Stimulated activated CD4-positive, alpha-beta T cell treated with anti-CD3 and anti-CD28 coated beads, Interleukin-1b, Interleukin-23, amount 100 ng/mL, for 1 hour (primary cell): ENCODE measurements at places on chromosomes 3 and 15.

GRCh38 chr3:146322216-146322817 lies 71.4 kb upstream of the PLSCR4 start:
- DNase-seq: no peak

GRCh38 chr15:73869216-73869995 lies 4.0 kb upstream of the TBC1D21 start:
- DNase-seq: no peak

DNA sequence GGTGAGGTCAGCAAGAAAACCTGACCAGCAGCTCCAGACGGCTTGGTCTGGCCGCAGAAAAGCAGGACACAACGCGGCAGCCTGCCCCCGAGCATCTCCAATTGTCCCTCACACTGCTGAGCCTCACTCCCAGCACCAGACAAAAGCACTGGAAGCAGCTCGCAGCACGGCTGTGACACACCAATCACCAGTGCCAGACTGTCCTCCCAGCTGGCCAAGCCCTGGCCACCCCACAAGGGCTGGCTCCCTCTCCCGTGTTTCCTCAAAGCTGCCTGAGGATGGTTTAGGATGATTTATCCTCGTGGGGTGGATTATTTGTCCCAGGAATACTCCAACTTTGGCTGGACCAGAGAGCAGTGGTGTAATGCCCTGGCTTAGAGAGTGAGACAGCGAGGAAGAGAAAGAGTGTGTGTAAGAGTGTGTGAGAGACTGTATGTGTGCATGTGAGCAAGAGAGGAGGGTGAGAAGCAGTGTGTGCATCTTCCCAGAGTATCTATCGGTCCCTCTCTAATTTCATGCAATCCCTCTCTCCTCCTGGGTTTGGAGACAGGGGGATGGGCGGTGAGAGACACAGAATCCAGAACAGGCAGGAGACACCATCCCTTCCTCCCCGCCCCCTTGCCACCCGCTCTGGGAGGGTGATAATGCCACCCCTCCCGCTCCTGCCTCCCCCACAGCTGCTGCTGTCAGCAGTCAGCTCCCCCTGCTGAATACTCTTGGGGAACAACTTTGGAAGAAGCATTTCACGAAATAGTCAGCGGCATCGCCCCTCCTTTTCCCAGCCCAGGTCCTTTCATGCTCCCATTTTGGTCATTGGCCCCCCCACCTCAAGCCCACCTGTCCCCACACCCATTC lies 34.2 kb downstream of the SEMA5B start:
- no peak for DNase-seq

- no peak for DNase-seq
Observed at GRCh38 chr15:42716626-42717025, 20.3 kb downstream of the CDAN1 start.

- DNase-seq: no peak
Observed at GRCh38 chr3:191373327-191373726, 43.0 kb upstream of the UTS2B start.

DNA sequence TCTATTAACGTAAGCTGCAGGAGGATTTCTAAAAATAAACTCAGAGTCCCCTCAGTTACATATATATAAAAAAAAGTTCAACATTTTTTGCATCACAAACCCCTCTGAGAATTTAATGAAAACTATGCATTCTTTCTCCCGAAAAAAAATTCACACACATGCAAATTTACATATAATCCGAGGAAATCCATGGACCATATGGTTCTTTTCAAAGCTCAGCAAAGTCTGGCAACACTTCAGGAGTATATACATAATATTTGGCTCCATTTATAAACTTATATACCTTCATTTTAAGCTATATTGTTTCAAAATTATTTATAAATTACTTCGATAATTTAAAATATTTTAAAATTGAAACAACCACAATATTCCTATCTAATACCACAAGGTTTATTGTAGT lies 140.7 kb upstream of the PLXND1 start:
- no peak for DNase-seq
